Spinal cord (tissue), 10 donors: ENCODE measurements at places on chromosomes 12 and 14. TPM values are rescaled to one million over a fixed set of nuclear protein-coding genes. Genes with fewer than 3 reads are reported as not detected.

GRCh38 chr12:92300777-92301176 is 155.1 kb upstream of the BTG1 start:
- DNase-seq: no peak
- H3K27me3 ChIP-seq: no peaks in the 10 kb centered on the region
- no peak overlapping the region for H3K4me3 ChIP-seq
- H3K27ac ChIP-seq: no peak overlapping the region

GRCh38 chr14:31320216-31320615 is 100.1 kb downstream of the HEATR5A start:
- peak; percentile 12 for DNase-seq
- H3K27me3 ChIP-seq: no peaks in the 10 kb centered on the region
- peaks cover 8% of the 10 kb centered on the region for H3K36me3 ChIP-seq
- H3K4me1 ChIP-seq: peaks cover 5% of the 10 kb centered on the region
- H3K4me3 ChIP-seq: no peak overlapping the region
- no peak overlapping the region for H3K27ac ChIP-seq

- no peak for DNase-seq
- no peaks in the 10 kb centered on the region for H3K36me3 ChIP-seq
- H3K27me3 ChIP-seq: no peaks in the 10 kb centered on the region
Observed at GRCh38 chr14:63737582-63738006, 9.7 kb upstream of the SGPP1 start.

DNA sequence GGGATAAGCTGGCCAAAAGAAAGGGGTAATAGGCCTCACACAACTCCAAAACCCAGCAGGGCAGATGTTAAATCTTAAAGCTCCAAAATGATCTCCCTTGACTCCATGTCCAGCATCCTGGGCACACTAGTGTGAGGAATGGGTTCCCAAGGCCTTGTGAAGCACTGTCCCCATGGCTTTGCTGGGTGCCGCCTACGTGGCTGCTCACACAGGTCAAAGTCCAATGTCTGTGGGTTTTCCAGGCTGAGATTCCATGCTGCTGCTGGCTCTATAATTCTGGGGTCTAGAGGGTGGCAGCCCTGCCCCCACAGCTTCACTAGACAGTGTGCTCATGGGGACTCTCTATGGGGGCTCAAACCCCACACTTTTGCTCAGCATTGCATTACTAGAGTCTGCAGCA is 145.3 kb upstream of the GRIN2B start:
- no peaks in the 10 kb centered on the region for H3K4me1 ChIP-seq
- no peak for DNase-seq
- H3K4me3 ChIP-seq: no peak overlapping the region
- no peaks in the 10 kb centered on the region for H3K27me3 ChIP-seq
- no peaks in the 10 kb centered on the region for H3K36me3 ChIP-seq

DNA sequence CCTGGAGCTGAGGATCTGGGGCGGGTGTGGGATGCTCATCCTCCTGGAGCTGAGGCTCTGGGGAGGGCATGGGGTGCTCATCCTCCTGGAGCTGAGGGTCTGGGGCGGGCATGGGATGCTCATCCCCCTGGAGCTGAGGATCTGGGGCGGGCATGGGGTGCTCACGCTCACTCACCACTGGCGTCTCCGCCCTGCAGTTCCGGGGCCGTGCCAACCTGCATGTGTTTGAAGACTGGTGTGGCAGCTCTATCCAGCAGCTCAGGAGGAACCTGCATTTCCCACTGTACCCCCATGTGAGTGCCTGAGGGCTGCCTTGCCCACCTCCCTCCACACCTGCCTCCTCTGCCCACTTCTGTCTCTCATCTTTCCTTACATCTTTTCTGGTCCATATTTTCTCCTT is 84.4 kb downstream of the B4GALNT3 start:
- H3K27me3 ChIP-seq: no peaks in the 10 kb centered on the region
- no peak overlapping the region for H3K27ac ChIP-seq
- no peak overlapping the region for H3K4me3 ChIP-seq
- peaks cover 37% of the 10 kb centered on the region for H3K4me1 ChIP-seq
- no peak for DNase-seq
- H3K36me3 ChIP-seq: peaks cover 10% of the 10 kb centered on the region

DNA sequence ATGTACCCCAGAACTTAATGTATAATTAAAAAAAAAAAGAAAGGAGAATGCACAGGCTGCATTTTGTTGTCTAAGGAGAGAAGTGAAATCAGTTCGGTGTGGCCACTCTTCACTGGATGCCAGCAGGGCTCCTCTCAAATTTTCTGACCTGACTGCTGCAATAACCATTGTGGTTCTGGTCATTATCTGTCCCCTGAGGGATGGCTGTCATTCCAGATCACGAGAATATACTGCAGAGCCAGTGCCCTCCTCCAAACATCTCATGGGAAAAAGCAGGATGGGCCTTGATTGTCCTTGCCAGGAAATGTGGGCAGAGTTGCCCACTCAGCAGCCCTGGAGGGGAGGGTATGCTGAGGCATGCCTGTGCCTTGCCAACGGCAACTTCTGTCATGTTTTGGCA is 139.1 kb downstream of the SLC8A3 start:
- H3K36me3 ChIP-seq: peaks cover 10% of the 10 kb centered on the region
- no peak for DNase-seq
- no peaks in the 10 kb centered on the region for H3K4me1 ChIP-seq
- H3K27me3 ChIP-seq: no peaks in the 10 kb centered on the region
- no peak overlapping the region for H3K27ac ChIP-seq

GRCh38 chr14:59354666-59355065 is 110.5 kb downstream of the GPR135 start:
- H3K27me3 ChIP-seq: no peaks in the 10 kb centered on the region
- no peaks in the 10 kb centered on the region for H3K4me1 ChIP-seq
- peaks cover 40% of the 10 kb centered on the region for H3K36me3 ChIP-seq
- no peak overlapping the region for H3K4me3 ChIP-seq

GRCh38 chr14:64815257-64815656 is 64.5 kb downstream of the SPTB start:
- no peak overlapping the region for H3K4me3 ChIP-seq
- no peak for DNase-seq
- peaks cover 6% of the 10 kb centered on the region for H3K36me3 ChIP-seq
- no peaks in the 10 kb centered on the region for H3K27me3 ChIP-seq

- peak overlapping the region; percentile 64 for H3K27ac ChIP-seq
- peak overlapping the region; percentile 90 for H3K4me3 ChIP-seq
- H3K27me3 ChIP-seq: peaks cover 24% of the 10 kb centered on the region
- peaks cover 48% of the 10 kb centered on the region for H3K4me1 ChIP-seq
Observed at GRCh38 chr14:22980672-22981089, 1.7 kb downstream of the AJUBA start.

GRCh38 chr14:24952851-24953666 is 96.9 kb downstream of the STXBP6 start:
- H3K27ac ChIP-seq: no peak overlapping the region
- no peaks in the 10 kb centered on the region for H3K36me3 ChIP-seq
- H3K27me3 ChIP-seq: no peaks in the 10 kb centered on the region
- no peaks in the 10 kb centered on the region for H3K4me1 ChIP-seq
- no peak overlapping the region for H3K4me3 ChIP-seq
- DNase-seq: no peak

DNA sequence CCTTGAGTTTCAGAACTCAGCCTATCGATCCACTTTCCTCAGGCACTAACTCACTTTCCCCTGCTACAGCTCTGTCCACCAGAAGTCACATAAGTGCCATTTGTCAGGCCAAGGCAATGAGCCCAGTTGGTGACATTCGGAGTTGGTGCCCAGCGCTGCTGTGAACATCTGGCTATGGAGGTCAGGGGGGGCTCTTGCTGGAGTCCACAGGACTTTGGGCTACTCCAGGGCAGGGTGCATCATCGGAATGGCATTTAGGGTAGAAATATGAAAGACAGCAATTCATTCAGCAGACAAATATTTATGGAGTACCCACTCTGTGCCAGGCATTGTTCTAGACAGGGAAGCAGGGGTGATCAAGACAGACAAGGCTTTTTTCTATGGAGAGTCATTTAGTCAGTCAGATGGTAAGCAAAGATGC is 1.5 kb upstream of the PPP1CC start:
- DNase-seq: no peak
- H3K4me1 ChIP-seq: peaks cover 15% of the 10 kb centered on the region
- H3K27me3 ChIP-seq: no peaks in the 10 kb centered on the region
- H3K4me3 ChIP-seq: peak overlapping the region; percentile 60
- H3K27ac ChIP-seq: no peak overlapping the region

DNA sequence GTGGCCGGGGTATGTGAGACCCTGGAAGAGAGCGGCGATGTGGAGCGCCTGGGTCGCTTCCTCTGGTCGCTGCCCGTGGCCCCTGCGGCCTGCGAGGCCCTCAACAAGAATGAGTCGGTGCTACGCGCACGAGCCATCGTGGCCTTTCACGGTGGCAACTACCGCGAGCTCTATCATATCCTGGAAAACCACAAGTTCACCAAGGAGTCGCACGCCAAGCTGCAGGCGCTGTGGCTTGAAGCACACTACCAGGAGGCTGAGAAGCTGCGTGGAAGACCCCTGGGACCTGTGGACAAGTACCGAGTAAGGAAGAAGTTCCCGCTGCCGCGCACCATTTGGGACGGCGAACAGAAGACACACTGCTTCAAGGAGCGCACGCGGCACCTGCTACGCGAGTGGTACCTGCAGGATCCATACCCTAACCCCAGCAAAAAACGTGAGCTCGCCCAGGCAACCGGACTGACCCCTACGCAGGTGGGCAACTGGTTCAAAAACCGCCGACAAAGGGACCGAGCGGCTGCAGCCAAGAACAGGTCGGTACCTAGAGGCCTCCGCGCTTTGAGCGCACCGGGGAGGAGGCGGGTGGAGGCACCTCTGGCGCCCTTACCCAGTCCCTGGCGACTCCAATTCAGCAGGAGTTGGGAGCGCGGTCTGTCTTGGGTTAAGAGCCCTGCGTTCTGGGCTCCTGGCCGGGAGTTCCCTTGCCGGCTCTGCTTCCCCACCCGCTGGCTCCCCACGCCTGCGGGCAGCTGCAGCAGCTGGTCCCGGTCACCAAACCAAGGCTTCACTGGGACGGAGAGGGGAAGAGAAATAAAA is 700 bp downstream of the SIX6 start:
- H3K4me1 ChIP-seq: peaks cover 38% of the 10 kb centered on the region
- no peak overlapping the region for H3K4me3 ChIP-seq
- H3K36me3 ChIP-seq: no peaks in the 10 kb centered on the region
- peaks cover 100% of the 10 kb centered on the region for H3K27me3 ChIP-seq

- peaks cover 7% of the 10 kb centered on the region for H3K4me1 ChIP-seq
- H3K36me3 ChIP-seq: no peaks in the 10 kb centered on the region
- H3K4me3 ChIP-seq: peak overlapping the region; percentile 88
- peaks cover 3% of the 10 kb centered on the region for H3K27me3 ChIP-seq
Observed at GRCh38 chr14:51653079-51653774, 1.5 kb downstream of the FRMD6 start.

- H3K4me3 ChIP-seq: no peak overlapping the region
- H3K36me3 ChIP-seq: no peaks in the 10 kb centered on the region
- peaks cover 4% of the 10 kb centered on the region for H3K4me1 ChIP-seq
- DNase-seq: no peak
- H3K27ac ChIP-seq: no peak overlapping the region
Observed at GRCh38 chr14:103228076-103228806, 105.0 kb downstream of the TNFAIP2 start.

- no peak overlapping the region for H3K4me3 ChIP-seq
- H3K27me3 ChIP-seq: no peaks in the 10 kb centered on the region
- H3K4me1 ChIP-seq: peaks cover 11% of the 10 kb centered on the region
- no peak for DNase-seq
- H3K36me3 ChIP-seq: peaks cover 10% of the 10 kb centered on the region
- H3K27ac ChIP-seq: no peak overlapping the region
Observed at GRCh38 chr12:104340925-104341611, 37.5 kb downstream of the EID3 start.

DNA sequence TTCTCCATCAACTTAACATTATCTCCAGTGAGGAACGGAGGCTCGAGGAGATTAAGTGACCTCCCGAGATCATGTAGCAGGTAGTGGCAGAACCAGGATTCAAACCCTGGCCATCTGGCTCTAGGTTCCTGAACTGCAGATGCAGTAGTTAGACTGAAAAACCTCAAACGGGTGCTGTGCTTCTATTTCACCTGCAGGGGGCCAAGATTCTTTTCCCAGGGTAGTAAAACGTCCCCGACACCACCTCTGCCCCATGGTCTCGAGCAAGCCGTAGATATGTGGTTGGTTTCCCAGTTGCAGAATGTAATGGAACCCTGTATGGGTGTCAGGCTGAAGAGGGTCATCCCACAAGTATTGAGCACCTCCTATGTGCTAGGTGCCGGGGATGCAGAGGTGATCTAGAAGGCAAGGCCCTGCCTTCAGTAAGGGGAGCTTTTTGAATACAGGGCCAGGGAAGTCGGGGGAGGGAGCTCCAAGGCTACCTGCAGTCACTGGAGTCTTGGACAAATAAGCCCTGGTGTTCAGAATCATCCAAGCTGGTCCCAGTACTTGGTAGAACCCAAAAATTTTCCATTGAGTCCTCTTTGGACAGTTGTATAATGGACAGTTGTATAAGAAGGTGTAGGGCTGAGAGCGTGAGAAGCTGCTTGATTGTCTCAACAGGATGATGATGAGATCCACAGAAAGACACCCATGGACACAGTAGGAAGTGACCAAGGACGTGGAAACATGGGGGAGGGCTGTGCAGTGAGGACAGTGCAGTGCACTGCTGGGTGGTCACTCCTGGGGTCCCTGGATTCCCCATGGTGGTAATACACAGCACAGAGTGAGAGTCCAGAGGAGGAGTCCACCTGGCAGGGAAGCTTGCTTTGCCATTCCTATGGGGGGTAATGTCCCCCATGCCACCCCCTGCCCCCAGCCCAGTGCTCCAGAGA is 197.2 kb downstream of the CHST11 start:
- H3K4me1 ChIP-seq: peaks cover 47% of the 10 kb centered on the region
- H3K27me3 ChIP-seq: no peaks in the 10 kb centered on the region
- no peak for DNase-seq
- no peak overlapping the region for H3K4me3 ChIP-seq

DNA sequence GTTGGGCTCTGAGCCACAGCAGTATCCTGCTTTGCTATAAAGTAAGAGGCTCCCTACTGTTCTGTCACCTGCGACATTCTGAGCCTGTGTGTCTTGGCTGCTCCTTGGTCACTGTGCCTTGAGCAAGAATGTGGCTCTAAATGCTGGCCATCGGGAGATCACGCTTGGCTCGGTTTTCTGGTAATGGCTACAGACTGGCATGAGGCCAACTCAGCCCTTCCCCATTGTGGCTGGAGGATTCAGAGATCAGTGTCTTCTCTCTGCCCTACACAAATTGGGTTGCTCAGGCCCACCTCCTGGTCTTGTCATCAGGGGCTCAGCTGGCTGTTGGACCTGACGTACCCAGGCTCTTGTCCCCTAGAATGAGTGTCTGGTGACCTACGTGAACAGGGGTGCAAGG is 94.5 kb downstream of the PLXNC1 start:
- H3K27me3 ChIP-seq: no peaks in the 10 kb centered on the region
- H3K4me3 ChIP-seq: no peak overlapping the region
- H3K36me3 ChIP-seq: no peaks in the 10 kb centered on the region

DNA sequence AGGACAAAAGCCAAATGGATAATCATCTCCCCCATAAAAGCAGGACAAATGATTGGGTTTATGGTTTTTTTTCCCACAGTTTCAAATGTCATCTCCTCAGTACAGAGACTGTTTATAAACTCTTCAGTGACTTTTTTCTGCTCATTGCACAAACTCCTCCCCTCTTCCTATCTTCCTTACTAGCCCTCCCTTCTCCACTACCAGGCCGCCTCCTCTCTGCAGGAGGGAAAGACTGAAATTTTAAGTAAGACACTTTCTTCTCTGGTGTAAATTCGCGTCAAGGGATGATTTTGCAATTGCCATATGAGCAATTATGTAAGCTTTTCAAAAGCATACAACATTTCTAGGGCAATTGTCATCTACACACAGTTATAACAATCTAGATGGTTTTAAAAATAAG is 37.0 kb downstream of the BTG1 start:
- no peak overlapping the region for H3K4me3 ChIP-seq
- DNase-seq: peak; percentile 48
- peak overlapping the region; percentile 48 for H3K27ac ChIP-seq
- H3K27me3 ChIP-seq: no peaks in the 10 kb centered on the region

Gene BMP4
- total RNA-seq: 62.8 TPM

Gene HVCN1
- total RNA-seq: 10.7 TPM

Gene CISTR
- total RNA-seq: 0.79 TPM

Gene CCDC38
- not detected for total RNA-seq

Gene RARG
- 12.2 TPM for total RNA-seq

Gene BCL2L2
- 27.7 TPM for total RNA-seq

Gene SLC38A4
- total RNA-seq: 2.3 TPM
